ENCODE measurements at places on chromosomes 12 and 14.
A peak's percentile ranks its signal among the peaks of the same experiment; 100 is the strongest.

GRCh38 chr12:111748867-111749266 lies 17.9 kb upstream of the ALDH2 start:
- DNase-seq: no peak

DNA sequence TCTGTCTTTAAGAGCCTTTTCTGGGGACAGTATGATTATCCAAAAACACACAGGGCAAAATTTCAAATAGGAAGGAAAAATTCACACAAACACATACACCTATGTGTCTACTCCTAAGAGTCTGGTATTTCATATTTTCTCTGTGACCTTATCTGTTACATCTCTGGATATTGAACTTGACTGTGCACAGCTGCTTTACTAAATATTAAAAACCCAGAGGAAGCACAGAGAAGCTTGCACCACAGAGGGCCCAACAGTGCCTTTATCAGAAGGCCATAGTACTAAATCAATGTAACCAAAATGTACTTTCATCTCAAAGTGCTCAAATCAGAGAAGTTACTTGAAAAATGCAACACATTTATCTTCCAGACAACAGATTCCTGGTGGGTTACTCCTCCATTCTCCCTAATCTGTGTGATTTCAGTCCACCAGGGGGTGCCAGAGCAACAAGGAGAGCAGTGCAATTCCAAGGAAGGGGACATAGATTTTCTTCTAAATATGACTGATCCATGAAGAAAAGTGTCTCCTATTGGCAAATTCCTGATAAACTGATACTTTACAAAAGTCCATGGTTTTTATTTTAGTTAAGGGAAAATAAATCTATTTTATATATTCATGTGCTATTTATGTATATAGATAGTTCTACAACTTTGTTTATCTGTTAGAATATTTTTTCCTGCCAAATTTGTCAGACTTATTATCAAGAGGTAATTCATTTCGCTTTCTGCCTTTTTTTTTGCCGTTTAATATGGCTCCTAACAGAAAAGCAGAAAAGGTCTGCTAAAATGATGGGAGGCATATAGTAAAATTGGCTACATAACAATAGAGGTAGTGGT lies 617.6 kb downstream of the LRFN5 start:
- peak; percentile 35 for DNase-seq

DNA sequence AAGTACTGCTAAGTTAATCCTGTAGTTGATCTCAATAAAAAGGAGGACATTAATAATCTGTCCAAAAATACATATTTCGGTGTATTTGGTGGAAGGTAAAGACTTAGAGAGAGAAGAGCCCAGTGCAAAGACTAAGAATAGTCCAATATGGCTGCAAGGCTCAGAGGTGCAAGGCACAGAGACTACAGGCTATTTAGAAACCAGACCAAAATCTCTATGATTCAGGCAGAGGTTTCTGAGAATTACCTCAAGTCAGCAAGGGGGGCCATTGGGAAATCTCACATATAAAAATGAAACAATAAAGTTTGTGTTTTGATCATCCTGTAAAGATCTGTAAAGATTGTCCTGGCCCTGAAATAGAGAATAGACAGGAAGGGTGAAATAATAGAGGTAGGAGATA lies 1173.0 kb downstream of the VRK1 start:
- no peak for DNase-seq

- no peak for DNase-seq
Observed at GRCh38 chr12:99068993-99069747, 424.1 kb downstream of the APAF1 start.

DNA sequence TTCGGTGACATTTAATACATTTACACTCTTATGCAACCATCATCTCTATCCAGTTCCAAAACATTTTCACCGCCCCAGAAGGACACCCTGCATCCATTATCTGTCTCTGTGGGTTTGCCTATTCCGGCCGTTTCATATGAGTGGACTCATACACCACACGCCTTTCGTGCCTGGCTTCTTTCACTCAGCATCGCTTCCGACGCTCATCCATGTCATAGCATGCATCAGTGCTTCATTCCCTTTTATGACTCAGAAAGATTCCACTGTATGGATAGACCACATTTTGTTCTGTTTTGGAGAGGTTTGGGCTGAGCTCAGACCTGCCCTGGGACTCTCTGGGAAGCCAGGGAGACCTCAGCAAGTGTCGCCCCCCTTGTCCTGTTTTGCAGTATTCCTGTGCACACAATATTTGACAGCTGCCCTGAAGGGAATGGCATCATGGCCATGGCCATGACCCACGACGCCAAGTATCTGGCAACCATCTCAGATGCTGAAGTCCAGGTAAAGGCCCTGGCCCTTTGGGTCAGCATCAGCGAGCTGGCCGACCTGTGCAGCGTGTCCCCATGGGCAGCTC lies 23.8 kb downstream of the CFAP251 start:
- no peak for DNase-seq

DNA sequence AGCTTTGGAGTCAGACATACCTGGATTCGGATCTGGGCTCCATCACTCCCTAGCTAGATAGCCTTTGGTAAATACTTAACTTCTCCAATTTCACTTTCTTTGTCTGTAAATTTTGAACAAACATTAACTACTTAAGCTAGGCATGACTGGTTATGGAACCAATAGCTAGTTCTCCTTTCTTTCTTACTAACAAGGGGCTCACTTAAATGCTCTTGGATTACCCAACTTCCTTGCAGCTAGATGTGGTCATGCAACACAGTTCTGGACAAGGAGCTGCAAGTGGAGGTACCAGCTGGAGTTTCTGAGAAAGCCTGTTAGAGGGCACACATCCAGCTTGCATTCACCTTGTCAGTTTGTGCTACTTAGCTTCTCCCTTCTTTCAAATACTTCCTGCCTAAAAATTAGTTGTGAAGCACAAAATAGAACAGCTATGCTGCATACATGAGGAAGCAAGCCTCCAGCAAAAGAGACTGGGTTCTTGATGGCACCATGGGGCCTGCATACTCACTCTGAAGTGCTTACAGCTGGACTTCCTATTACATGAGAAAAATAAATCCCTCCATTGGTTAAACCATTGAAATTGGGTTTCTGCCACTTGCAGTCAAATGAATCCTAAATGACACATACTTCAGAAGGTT lies 210.1 kb upstream of the EEA1 start:
- no peak for DNase-seq

DNA sequence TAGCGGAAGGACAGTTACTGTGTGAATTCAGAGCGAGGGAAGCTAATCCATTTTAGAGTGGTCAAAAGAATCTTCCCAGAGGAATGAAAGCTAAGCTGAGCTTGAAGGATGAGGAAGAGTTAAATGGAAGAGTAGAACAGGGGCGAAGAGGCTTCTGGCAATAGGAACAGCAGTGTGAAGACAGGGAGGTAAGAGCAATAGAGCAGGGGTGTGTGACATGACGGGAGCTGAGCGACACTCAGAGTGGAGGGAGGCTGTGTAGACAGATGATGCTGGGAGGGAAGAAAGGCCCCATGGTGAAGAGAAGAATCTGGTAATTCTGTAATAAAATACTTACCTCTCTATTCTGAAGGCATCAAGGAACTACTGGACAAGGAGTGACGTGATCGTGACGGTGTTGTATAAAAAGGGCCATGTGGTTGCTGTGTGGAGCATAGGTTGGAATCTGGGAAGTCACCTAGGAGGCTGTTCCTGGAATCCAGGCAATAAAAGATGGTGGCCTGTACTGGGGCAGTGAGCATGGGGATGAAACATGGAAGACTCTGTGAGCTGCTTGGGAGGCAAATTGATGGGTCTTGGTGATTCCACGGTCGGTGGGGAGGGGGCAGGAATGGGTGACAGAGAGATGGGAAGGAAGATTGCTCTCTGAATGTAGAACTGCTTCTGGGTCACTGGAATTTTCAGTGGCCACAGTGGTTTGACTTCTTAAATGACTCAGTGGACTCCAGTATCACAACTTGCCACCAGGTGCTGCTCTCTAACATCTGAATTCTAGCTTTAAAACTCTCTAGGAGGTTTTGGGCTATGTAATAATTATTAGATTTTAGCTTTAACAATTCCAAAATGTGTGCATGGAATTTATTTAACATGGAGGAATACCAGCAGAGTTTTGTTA lies 164.1 kb downstream of the ATP23 start:
- DNase-seq: no peak

- DNase-seq: no peak
Observed at GRCh38 chr12:39804898-39805297, 185.3 kb upstream of the ABCD2 start.

- DNase-seq: no peak
Observed at GRCh38 chr12:68972595-68972994, 39.6 kb upstream of the CPM start.

DNA sequence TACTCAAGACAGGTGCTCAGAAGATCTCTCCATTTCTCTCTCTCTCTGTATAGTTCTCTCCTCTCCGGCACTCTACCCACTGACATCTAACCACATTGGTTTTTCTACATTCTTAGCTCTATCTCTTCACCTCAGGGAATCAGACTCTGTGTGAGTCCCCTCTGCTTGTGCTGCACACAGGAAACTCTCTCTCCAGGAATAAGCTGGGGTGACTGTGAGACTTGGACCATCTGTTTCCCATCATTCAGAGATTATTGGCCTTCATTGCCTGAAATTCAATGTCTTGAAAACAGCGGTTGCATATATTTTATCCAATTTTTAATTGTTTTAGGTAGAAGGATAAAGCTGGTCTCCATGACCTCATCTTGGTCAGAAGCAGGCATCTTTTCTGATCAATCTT lies 105.0 kb downstream of the SLC35F4 start:
- DNase-seq: no peak

- no peak for DNase-seq
Observed at GRCh38 chr12:102462795-102463465, 17.4 kb downstream of the IGF1 start.

Measured in cerebellar cortex (tissue), 1 donor.